Endodermal cell (in vitro differentiated cells): ENCODE measurements at places on chromosomes 5 and 9. TPM values are rescaled to one million over a fixed set of nuclear protein-coding genes. Genes with fewer than 3 reads are reported as not detected.

ZNF474 gene
- total RNA-seq, result not detected in 2 replicates

ZNF658 gene
- total RNA-seq, result 3.1 and 4.0 TPM in 2 replicates

EQTN gene
- not detected in 2 replicates for total RNA-seq

CDH12 gene
- total RNA-seq, result 0.81 and 0.90 TPM in 2 replicates

DNA sequence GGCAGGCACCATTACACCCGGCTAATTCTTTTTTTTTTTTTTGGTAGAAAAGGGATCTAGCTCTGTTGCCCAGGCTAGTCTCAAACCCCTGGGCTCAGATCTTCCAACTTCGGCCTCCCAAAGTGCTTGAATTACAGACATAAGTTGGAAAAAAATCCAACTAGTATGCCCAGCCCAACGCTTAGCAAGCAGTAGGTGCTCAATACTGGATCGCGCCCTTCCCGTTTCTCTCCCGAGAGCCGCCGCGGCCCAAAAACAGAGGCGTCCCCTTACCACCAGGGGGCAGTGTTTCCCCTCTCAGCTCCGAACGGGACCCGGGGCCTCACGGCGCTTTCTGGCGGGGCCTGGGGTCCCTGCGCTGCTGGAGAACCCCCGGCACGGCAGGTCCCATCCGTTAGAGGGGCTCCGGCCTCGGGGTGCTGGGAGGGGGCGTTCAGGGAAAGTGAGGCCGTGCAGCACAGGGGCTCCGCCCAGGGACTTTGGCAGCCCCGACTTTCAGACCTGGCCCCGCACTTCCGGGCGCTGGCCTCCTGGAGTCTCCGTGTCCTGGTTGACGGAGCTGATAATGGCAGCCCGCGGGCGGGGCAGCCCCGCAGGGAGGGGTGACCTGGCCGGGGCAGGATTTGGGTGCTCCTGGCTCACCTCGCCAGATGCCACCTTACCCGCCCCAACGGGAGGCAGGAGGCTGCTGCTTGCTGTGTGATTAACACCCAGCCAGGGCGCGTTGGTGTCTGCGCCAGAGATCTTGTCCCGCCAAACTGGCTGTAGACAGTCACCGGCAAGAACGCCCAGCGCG is 15.2 kb downstream of the PTGES start:
- peaks cover 3% of the 10 kb centered on the region for H3K4me1 ChIP-seq
- peak overlapping the region; percentile 79 for H3K4me3 ChIP-seq
- no peaks in the 10 kb centered on the region for H3K36me3 ChIP-seq
- no peak overlapping the region for H3K27ac ChIP-seq

GRCh38 chr5:170262061-170263045 is 29.6 kb downstream of the C5orf58 start:
- DNase-seq, result no peak
- H3K4me1 ChIP-seq, result no peaks in the 10 kb centered on the region
- no peaks in the 10 kb centered on the region for H3K36me3 ChIP-seq
- peaks cover 8% of the 10 kb centered on the region for H3K27me3 ChIP-seq
- H3K27ac ChIP-seq, result no peak overlapping the region

- no peaks in the 10 kb centered on the region for H3K36me3 ChIP-seq
- H3K4me3 ChIP-seq, result no peak overlapping the region
- H3K27me3 ChIP-seq, result no peaks in the 10 kb centered on the region
- peaks cover 16% of the 10 kb centered on the region for H3K4me1 ChIP-seq
- no peak for DNase-seq
These were observed 541.2 kb upstream of the TRPC7 start for GRCh38 chr5:136906545-136906944.

GRCh38 chr9:95808011-95808410 is 67.5 kb upstream of the ERCC6L2 start:
- DNase-seq, result no peak
- H3K4me3 ChIP-seq, result no peak overlapping the region
- H3K27me3 ChIP-seq, result peaks cover 24% of the 10 kb centered on the region
- H3K4me1 ChIP-seq, result no peaks in the 10 kb centered on the region
- H3K36me3 ChIP-seq, result no peaks in the 10 kb centered on the region

DNA sequence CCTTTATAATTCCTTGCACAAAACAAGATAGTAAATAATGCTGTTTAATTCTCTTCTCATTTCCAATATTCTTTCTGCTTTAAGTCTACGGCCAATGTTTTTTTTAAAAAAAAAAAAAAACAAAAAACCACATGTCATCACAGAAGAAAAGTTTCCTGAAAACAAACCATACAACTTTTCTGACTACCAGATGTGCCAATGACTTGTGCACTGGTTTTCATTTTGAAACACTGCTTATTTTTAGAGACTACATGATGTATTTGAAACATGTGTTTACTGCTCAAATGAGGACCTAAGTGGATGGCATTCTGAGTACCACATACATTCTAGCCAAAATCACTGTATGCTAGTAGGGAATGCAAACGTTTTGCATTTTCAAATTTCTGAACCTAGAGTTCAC is 167.9 kb downstream of the GLIS3 start:
- no peak for DNase-seq
- H3K27me3 ChIP-seq, result no peaks in the 10 kb centered on the region
- H3K4me3 ChIP-seq, result no peak overlapping the region
- H3K36me3 ChIP-seq, result no peaks in the 10 kb centered on the region
- no peak overlapping the region for H3K27ac ChIP-seq
- no peaks in the 10 kb centered on the region for H3K4me1 ChIP-seq

DNA sequence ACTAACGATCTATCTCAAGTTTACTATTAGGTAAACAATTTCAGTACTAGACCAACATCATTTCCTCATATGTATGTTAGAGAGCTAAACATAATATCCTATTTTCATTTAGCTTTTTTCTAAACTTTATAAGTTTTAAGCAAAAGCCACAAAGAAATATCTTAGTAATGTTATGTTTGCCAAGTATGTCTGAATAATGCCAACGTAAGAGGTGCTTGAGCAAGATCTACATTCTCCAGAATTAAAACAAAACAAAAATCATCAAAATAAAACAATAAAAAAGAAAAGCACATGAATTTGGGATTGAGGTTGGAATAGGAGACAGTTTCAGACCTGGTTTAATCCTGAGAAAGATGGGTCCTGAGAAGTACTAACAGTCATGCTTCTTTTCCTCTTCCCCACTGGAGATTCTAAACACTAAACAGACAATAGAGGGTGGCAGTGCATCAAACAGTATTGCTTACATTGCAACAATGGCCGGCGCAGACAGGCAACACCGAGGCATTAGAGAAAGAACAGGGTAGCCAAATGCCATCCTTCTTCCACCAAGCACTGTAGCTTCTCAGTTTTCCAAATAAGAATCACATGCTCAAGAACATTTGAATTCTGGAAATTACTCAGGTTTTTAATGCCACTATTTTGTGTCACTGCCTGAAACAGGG is 33.6 kb downstream of the CSNK1A1 start:
- no peaks in the 10 kb centered on the region for H3K27me3 ChIP-seq
- no peak for DNase-seq
- H3K27ac ChIP-seq, result no peak overlapping the region
- no peak overlapping the region for H3K4me3 ChIP-seq

GRCh38 chr9:73125651-73126050 is 26.0 kb upstream of the ANXA1 start:
- no peaks in the 10 kb centered on the region for H3K27me3 ChIP-seq
- H3K4me1 ChIP-seq, result no peaks in the 10 kb centered on the region
- H3K4me3 ChIP-seq, result no peak overlapping the region
- no peak overlapping the region for H3K27ac ChIP-seq
- DNase-seq, result no peak
- H3K36me3 ChIP-seq, result no peaks in the 10 kb centered on the region

DNA sequence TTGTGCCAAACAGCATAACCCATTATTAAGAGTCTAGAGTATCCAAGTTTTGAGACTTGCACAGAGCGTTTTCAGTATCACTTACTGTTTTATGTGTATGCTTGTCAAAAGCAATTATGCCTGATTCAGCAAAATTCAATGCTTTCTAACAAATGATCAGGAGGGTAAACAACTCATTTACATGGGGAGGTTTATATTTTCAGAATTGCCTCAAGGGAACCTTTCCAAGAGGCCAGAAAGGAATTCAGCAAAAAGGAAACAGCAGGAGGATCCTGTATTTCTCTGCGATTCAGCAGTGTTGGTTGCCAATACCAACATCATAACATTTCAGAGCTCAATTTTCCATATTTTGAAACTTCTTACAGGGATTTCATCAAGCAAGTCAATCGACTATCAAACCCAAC is 69.3 kb upstream of the DAB2 start:
- DNase-seq, result no peak
- peaks cover 3% of the 10 kb centered on the region for H3K4me1 ChIP-seq
- no peak overlapping the region for H3K27ac ChIP-seq
- no peak overlapping the region for H3K4me3 ChIP-seq

GRCh38 chr9:126384926-126385325 is 58.3 kb downstream of the MVB12B start:
- no peak overlapping the region for H3K27ac ChIP-seq
- no peaks in the 10 kb centered on the region for H3K27me3 ChIP-seq
- H3K4me1 ChIP-seq, result no peaks in the 10 kb centered on the region

DNA sequence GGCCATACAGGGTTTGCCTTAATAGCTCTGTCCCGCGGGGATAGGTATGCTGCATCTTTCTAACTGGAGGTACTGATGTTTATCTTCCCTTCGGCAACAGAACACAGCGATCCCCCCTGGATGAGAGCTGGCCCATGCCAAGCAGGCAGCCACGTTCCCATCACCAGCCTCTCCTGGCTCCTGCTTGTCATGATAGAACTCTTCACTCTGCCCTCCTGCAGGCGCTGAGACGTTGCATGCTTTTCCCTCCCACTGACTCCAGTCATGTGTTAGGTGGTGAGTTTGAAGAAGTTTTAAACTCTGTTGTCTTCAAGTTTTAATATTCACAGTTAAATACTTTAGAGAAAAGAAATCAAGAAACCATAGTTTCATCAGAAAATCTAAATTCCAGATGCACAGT is 60.0 kb downstream of the MED27 start:
- H3K27ac ChIP-seq, result no peak overlapping the region
- no peaks in the 10 kb centered on the region for H3K36me3 ChIP-seq
- peaks cover 8% of the 10 kb centered on the region for H3K4me1 ChIP-seq
- peak; percentile 39 for DNase-seq
- no peak overlapping the region for H3K4me3 ChIP-seq

DNA sequence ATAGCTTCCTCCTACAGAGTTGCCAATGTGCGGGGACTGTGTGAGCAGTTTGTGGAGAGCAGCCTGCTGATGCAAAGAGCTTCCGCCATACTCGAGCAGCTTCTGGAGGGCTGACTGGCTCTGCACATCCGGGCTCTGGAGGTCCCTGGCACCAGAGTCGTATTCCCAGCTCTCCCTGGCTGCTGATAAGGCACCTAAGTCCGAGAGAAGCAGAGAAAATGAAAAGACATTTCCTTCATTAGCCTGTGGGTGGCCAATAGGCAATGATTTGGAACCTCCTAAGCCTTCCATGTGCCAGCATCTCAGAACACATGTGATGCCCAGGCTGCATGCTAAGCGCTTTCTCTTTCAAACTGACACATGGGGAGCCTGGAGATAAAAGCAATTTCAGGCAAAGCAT is 94.3 kb downstream of the TSSK1B start:
- no peaks in the 10 kb centered on the region for H3K36me3 ChIP-seq
- no peaks in the 10 kb centered on the region for H3K4me1 ChIP-seq
- H3K27me3 ChIP-seq, result no peaks in the 10 kb centered on the region
- no peak overlapping the region for H3K27ac ChIP-seq
- no peak for DNase-seq

- H3K27me3 ChIP-seq, result peaks cover 35% of the 10 kb centered on the region
- no peaks in the 10 kb centered on the region for H3K36me3 ChIP-seq
- H3K27ac ChIP-seq, result no peak overlapping the region
- DNase-seq, result no peak
- H3K4me1 ChIP-seq, result peaks cover 3% of the 10 kb centered on the region
- no peak overlapping the region for H3K4me3 ChIP-seq
These were observed 482.9 kb upstream of the KIF2A start for GRCh38 chr5:61823065-61823464.

- no peaks in the 10 kb centered on the region for H3K4me1 ChIP-seq
- no peaks in the 10 kb centered on the region for H3K36me3 ChIP-seq
- DNase-seq, result peak; percentile 89
- peaks cover 28% of the 10 kb centered on the region for H3K27me3 ChIP-seq
- H3K4me3 ChIP-seq, result no peak overlapping the region
These were observed 132.2 kb downstream of the FBXO4 start for GRCh38 chr5:42057254-42057690.
